ENCODE measurements at places on chromosomes 1 and 21. TPM values are rescaled to one million over a fixed set of nuclear protein-coding genes. Genes with fewer than 3 reads are reported as not detected.

Gene S100A7
- total RNA-seq: not detected

Gene TGFB2
- total RNA-seq: 22.0 TPM

Gene MAP3K21
- 8.9 TPM for total RNA-seq

Gene IRF6
- 15.7 TPM for total RNA-seq

Gene VWA5B1
- total RNA-seq: 0.29 TPM

Gene UBE2G2
- 90.9 TPM for total RNA-seq

Gene RNU11
- not detected for total RNA-seq

Gene IQCC
- total RNA-seq: 1.9 TPM

Gene DCDC2B
- total RNA-seq: not detected

Gene CFHR4
- total RNA-seq: not detected

Gene ASCL5
- 1.0 TPM for total RNA-seq

Gene WLS
- 85.7 TPM for total RNA-seq

Gene KRTAP6-1
- total RNA-seq: not detected

Gene TRIM67
- total RNA-seq: 0.06 TPM

Gene GON4L
- 41.8 TPM for total RNA-seq

Gene KANK4
- 2.6 TPM for total RNA-seq

Gene SEMA6C
- 8.9 TPM for total RNA-seq

Gene HMGN2
- 355 TPM for total RNA-seq

Gene CNN3
- total RNA-seq: 290 TPM

Gene OR2T2
- not detected for total RNA-seq

Gene BSDC1
- 51.2 TPM for total RNA-seq

Gene ESPN
- 1.2 TPM for total RNA-seq

Gene GPR161
- 22.0 TPM for total RNA-seq

Gene KCNN3
- 2.2 TPM for total RNA-seq

Gene PTPRC
- total RNA-seq: 180 TPM

Gene HSD11B1
- total RNA-seq: 30.7 TPM

Gene OPRD1
- not detected for total RNA-seq

Gene KRTAP7-1
- not detected for total RNA-seq

Gene LCE3E
- not detected for total RNA-seq

Gene CDC42BPA
- total RNA-seq: 36.1 TPM

Gene GBP7
- 0.09 TPM for total RNA-seq

Gene SEC16B
- total RNA-seq: 3.3 TPM

Gene ANKRD45
- total RNA-seq: 1.7 TPM

Gene ABCA4
- total RNA-seq: 1.7 TPM

Gene FHAD1
- 1.4 TPM for total RNA-seq

Gene TTC39A
- 44.6 TPM for total RNA-seq

Gene MX1
- 59.8 TPM for total RNA-seq

Gene HES2
- total RNA-seq: 1.6 TPM

Gene CENPF
- total RNA-seq: 15.0 TPM

Gene ATP6V1G3
- total RNA-seq: not detected

Gene OVAAL
- total RNA-seq: not detected

Gene EFNA3
- 2.0 TPM for total RNA-seq

Gene KIF26B
- total RNA-seq: 7.6 TPM

All from left lung (tissue), 14 donors.